Foreskin keratinocyte (primary cell): ENCODE measurements at places on chromosomes 5 and 9. TPM values are rescaled to one million over a fixed set of nuclear protein-coding genes. Genes with fewer than 3 reads are reported as not detected.

ALDOB gene
- not detected in 2 replicates for total RNA-seq

PPP2R2B gene
- 0.14 TPM in 1 of 2 replicates, not detected in the other for total RNA-seq

ZNF169 gene
- total RNA-seq = 1.5 and 2.4 TPM in 2 replicates

RANBP17 gene
- total RNA-seq = 1.9 and 4.2 TPM in 2 replicates

BAAT gene
- 0.04 TPM in 1 of 2 replicates, not detected in the other for total RNA-seq

SPINK7 gene
- total RNA-seq = not detected in 2 replicates

SPATA31D4 gene
- not detected in 2 replicates for total RNA-seq

PTGR1 gene
- total RNA-seq = 62.9 and 63.7 TPM in 2 replicates

IL5 gene
- total RNA-seq = not detected in 2 replicates

TLR4 gene
- total RNA-seq = not detected in 2 replicates

C7 gene
- not detected in 2 replicates for total RNA-seq

NIPBL gene
- 22.8 and 24.9 TPM in 2 replicates for total RNA-seq

NR5A1 gene
- not detected in 2 replicates for total RNA-seq

COL23A1 gene
- 0.04 TPM in 1 of 2 replicates, not detected in the other for total RNA-seq

NRG2 gene
- total RNA-seq = 0.42 and 0.58 TPM in 2 replicates

DMRT2 gene
- not detected in 2 replicates for total RNA-seq

RASGRF2 gene
- 0.04 TPM in 1 of 2 replicates, not detected in the other for total RNA-seq

ZNG1A gene
- 35.8 and 45.0 TPM in 2 replicates for total RNA-seq

LPAR1 gene
- 27.0 and 30.9 TPM in 2 replicates for total RNA-seq

PCDHA13 gene
- total RNA-seq = 0.03 and 0.04 TPM in 2 replicates

MARCHF6 gene
- total RNA-seq = 67.7 and 68.4 TPM in 2 replicates
